ENCODE measurements at places on chromosomes 4 and X.

- DNase-seq, result no peak
These were observed 153.5 kb downstream of the PCDH18 start for GRCh38 chr4:137378821-137379220.

DNA sequence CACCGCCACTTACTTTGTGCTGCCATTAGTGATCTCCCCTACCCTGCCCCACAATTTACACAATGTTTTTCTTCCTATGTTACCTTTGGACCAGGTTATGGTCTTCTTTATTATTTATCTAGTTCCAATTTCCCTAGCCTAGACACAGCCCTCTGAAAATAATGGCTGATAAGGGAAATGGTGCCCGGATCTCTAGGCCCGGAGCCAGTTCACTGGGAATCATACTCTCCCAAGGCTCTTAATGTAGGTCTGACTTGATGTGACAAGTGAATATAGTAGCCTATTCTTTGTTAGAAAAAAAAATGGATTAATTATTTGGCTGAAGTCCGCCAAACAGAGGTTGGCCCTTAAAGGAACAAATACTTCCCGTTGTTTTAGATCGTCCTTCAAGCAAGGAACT is 208.0 kb downstream of the RELL1 start:
- DNase-seq, result no peak

DNA sequence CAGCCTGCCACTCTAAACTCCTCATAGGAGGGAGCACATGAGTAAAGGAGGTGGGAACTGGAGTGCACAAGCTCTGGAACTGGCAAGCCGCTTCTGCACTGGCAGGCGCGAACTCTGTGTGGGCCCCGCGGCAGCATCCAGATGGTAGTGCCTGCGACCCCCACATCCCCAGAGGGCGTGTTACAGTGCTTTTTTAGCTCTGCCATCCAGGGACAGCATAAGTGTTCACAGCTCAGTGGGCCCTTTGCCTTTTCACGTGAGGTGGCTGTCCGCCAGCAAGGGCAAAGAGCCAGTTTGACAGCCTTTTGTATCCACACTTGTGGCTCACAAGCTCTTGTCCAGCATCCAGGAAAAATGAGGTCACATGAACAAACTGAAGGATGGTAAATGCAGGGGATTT is 581.6 kb upstream of the DIAPH2 start:
- DNase-seq, result no peak

DNA sequence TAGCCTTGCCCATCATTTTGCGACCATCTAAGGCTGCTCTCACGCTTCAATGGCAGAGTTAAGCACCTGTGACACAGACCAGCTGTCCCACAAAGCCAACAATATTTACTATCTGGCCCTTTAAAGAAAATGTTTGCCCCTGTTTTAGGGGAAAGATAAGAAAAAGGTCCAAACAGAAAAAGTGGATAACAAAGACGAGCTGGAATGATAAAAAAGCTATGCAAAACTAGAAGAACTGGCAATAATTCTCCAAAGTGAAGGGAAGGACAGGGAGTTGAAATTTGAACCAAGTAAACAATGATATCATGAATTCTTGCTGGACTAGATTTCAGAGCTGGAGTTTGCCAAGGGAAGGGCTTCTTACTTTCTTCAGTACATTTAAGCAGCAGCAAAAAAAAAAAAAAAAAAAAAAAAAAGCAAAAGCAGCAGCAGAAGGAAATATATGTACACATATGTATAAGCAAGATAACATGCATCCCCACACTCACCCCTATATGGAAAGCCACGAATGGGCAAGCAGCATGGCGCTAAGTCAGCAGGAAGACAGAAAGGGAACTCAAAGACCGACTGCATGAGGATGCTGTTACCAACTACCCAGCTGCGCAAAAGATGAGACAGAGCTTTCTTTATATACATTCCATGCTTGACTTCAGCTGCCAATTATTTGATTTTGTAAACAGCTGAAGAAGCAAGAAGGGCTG is 12.5 kb downstream of the TRAPPC2 start:
- no peak for DNase-seq

- DNase-seq, result no peak
These were observed 194.4 kb downstream of the SLIT2 start for GRCh38 chr4:20445933-20446723.

GRCh38 chrX:662126-662525 is 31.5 kb downstream of the SHOX start:
- DNase-seq, result no peak

GRCh38 chr4:171582961-171583581 is 230.1 kb upstream of the GALNTL6 start:
- DNase-seq, result no peak

GRCh38 chrX:131910586-131910985 is 112.5 kb upstream of the STK26 start:
- DNase-seq, result no peak

DNA sequence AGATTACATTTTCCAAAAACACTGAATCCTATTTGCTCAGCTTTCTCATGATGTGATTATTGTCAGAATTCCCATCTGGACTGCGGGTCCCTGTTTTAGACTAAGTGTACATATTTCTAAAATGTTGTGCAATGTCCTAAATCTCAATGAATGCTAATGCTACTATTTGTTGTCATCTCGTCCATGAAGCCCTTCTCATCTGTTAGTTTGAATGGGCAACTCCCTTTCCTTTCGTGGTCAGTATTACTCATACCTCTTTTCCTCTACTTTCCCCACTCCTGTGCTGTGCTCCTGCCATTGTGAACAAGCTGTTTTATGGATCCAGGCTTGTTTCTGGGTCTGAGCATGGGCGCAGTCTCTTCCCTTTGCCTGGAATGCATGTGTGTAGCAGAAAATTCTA is 91.0 kb downstream of the MID1 start:
- no peak for DNase-seq

DNA sequence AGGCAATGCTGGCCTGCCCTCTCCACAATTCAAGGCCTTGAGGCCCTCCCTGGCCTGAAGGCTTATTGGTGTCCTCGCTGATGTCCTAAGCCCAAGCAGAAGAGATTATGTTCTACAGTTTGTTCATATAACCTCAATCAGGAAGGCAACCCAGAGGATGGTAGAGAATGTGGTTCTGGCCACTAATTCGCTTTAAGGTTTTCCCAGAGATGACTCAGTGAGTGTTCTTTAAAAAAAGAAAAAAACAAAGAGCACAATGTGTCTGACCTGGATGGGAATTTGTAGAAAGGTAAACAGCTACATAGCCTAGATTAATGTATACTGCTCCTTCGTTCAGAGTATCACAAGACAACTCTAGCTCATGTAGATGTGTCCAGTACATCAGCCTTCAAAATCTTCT is 66.0 kb downstream of the MANBA start:
- no peak for DNase-seq

DNA sequence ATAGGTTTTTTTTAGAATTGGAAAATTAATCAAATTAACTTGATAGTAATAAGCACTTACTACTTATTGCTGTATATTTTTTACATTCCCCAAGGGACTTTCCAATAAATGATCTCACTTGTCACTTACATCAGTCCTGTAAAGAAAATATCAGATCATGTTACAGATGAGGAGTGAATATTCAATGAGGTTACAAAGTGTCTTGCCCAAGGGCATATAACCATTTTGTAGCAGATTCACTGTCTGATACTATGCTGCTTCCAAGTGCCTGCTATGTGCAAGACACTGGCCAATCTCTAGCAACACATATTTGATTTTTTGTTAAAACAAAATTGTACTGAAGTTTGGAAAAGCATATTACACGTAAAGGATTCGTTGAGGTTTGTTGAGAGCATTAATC is 1287.7 kb downstream of the FAM133A start:
- DNase-seq, result no peak

DNA sequence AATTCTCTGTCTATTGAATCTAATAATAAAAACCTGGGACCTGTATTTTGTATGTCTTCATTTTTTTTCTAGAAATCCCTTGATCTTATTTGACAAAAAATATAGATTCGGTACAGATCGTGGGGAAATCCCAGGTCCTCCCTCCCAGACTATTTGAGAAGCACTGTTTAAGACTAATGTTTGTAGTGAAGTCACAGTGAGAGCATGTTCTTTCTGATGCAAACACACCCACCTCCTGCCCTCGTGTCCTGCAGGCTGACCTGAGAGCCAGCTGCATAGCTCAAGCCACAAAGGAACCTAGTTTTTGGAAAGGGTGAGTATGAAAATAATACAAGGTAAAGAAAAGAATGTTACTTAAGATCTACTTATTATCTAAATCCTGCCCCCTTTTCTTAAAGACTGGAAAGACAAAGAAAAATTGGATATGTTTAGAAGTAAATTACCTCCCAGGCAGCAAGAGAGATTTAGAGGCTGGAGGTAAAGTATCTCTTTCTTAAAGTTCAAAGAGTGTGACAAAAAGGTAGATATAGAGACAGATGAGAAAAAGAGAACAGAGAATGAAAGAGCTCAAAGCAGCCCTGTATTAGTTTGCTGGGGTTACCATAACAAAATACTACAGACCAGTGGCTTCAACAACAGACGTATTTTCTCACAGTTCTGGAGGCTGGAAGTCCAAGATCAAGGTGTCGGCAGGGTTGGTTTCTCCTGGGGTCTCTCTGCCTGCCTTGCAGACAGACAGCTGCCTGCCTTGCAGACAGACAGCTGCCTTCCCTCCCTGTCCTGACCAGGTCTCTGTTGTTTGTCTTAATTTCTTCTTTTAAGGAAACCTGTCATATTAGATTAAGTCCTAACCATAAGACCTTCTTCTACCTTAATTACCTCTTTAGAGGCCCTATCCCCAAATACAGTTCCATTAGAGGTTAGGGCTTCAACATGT is 20.4 kb upstream of the DCTD start:
- DNase-seq, result no peak

DNA sequence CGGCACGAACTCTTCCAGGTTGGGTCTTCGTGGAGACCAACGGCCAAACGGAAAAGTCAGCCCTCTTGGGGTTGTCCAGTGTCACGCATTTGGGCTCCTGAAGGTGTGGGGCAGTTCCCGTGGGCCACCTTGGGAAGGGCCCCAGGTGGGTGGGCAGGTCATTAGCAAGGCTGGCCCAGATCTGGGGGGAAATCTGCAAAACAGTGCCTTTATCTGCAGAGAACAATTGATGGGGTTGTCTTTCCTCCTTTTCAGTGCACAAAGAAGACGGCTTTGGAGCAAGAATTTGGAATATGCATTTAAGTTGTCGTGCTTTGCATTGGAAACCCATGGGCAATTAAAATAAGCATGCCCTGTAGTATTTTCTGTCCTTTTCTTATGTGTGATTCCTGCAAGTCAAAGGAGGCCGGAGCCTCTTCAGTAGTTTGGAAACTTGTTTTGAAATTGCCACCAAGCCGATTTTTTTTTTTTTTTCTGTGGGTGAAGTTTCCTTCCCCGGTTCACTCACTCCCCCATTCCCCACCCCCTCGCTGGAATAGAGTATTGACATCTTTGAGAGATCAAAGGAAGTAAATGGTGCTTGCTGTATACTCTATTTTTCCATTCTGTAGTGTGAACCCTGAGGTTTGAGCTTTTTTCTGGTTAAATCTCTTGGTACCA is 9.8 kb downstream of the ZIC3 start:
- DNase-seq, result no peak

DNA sequence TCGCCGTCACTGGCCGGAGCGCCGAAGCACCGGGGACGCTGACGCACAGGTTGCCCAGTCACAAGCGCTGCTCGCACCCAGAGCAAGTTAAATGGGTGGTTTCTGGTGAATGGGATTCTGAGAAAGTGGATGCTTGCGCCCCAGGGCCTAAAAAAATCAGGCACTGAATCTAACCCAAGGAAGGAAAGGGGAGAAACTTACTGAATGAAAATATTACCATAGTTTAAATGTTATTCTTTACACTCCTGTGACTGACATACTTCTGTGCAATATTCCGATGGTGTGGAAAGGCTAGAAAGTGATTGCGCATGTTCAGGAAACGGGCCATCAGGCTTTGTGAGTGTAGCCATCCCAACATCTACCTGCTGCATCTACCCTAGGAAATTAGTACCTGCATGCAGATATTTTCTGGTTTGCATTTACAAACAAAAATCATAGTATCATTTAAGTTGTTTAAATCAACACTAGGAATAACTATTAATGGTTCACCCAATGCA is 838 bp upstream of the ABCG2 start:
- DNase-seq, result no peak

- no peak for DNase-seq
These were observed 1060.6 kb upstream of the GRID2 start for GRCh38 chr4:91243132-91243531.

GRCh38 chr4:67201334-67201733 is 344.0 kb downstream of the CENPC start:
- no peak for DNase-seq

DNA sequence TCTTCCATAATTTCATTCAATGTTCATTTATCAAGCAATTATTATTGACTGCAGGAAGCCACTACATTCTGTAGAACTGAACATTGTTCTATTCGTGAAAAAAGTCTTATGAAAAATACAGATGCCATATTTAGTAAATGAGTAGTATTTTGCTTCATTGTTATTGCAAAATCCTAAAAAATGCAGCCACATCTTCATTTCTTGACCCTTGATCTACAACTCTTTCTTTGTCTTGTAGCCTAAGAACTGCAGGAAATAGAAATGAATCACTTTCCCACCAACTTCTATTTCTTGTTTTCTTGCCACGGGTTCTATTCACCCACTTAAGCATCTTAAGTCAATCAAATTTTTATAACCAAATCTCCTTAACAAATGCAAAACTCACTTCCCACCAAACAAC is 63.3 kb downstream of the KCNIP4 start:
- no peak for DNase-seq

GRCh38 chr4:148850257-148850995 is 408.2 kb upstream of the NR3C2 start:
- DNase-seq, result no peak

DNA sequence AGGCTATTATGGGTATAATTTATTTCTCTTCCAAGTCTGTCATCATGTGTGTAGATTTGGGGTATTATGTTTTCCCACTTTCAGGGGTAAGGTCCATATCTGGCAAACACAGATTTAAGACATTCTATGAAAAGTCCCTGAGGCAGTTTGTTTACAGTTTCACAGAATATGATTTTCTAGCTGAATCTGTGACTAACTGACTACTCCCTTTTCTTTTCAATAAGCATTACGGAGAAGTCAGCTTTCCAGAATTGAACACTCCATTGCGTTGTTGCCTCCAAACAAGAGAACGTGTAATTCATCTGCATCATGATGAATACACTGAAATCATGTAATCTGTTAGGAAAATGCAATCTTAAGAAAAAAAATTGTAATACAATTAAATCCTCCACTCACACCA is 226.7 kb upstream of the SFRP2 start:
- no peak for DNase-seq

DNA sequence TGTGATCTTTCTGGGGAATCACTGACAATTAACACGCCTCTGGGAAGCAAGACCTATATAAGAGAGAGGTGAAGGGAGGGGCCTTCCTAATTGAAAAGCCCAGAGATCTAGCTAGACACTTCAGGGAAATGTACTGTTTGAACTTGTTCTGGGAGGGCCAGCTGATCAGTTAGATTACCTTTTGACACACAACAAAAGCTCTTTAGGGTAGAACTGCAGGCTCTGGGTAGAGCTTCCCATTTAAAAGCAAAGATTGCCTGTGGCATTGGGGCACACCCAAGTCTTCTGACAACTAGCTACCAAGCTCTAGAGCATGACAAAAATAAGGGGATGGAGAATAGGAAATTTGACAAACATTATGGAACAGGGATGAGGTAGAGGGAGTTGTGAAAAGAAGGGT is 26.3 kb downstream of the AREG start:
- DNase-seq, result no peak

Measured in stimulated activated CD8-positive, alpha-beta memory T cell treated with anti-CD3 and anti-CD28 coated beads, Interleukin-7, amount 100 ng/mL, for 4 hours (primary cell).